ENCODE measurements at places on chromosomes 7 and 10. TPM values are rescaled to one million over a fixed set of nuclear protein-coding genes. Genes with fewer than 3 reads are reported as not detected.

- no peak for DNase-seq
- H3K4me1 ChIP-seq: no peaks in the 10 kb centered on the region
- H3K27ac ChIP-seq: no peak overlapping the region
Observed at GRCh38 chr10:954396-954795, 22.9 kb upstream of the LARP4B start.

DNA sequence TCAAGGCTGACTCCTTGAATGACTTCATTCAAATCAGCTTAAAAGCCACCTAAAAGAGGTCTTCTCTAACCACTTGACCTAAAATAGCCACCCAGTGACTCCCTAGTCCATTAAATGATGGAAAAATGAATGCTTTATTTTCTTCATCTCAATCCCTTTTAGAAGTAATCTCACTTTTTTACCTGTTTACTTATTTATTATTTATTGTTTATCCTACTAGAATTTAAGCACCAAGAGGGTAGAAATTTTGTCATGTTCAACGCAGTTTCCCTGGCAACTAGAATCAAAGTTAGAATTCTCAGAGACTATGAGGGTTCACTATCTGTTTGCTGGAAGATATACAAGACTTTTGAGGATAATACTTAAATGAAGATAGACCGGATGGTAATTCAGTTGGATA lies at the start of gene LIPJ:
TSS of gene LIPJ (plus strand) at position 301 of the 400 bp plus-strand sequence. CDS start 3,926 bp downstream, outside the sequence.
- H3K27ac ChIP-seq: no peak within 1 kb of the TSS
- no peak for DNase-seq
- no peaks in the 10 kb centered on the region for H3K27me3 ChIP-seq
- H3K4me3 ChIP-seq: no peak within 1 kb of the TSS
- H3K36me3 ChIP-seq: no peaks in the 10 kb centered on the region

GRCh38 chr7:158704524-158705233 lies at the start of gene NCAPG2:
Gene NCAPG2, minus strand, starts transcription at chr7:158704804. Its CDS starts 2,905 bp downstream, at chr7:158701899.
- H3K4me3 ChIP-seq: peak within 1 kb of the TSS; percentile 89
- peak within 1 kb of the TSS; percentile 79 for H3K27ac ChIP-seq
- DNase-seq: peak; percentile 99
- no peaks in the 10 kb centered on the region for H3K36me3 ChIP-seq
- H3K4me1 ChIP-seq: peaks cover 20% of the 10 kb centered on the region

DNA sequence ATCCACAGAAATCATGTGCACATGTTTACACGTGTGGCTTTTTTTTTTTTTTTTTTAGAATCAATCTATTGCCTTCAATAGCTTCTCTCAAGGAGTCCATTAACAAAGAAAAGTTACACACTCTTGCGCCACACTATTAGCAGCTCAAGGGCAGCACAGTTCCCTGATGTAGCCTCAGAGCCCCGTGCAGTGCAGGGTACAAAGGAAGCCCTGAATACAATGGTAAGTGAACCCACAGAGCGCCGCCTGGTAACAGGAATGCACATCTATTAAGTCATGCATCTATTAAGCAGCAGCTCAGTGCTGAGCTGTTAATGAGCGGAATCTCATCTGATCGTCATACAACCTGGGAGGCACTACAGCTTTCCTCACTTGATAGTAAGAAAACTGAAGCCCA lies 113.7 kb upstream of the PDLIM1 start:
- H3K4me3 ChIP-seq: no peak overlapping the region
- no peaks in the 10 kb centered on the region for H3K36me3 ChIP-seq
- no peaks in the 10 kb centered on the region for H3K27me3 ChIP-seq
- no peak for DNase-seq
- H3K4me1 ChIP-seq: peaks cover 10% of the 10 kb centered on the region
- H3K27ac ChIP-seq: peak overlapping the region; percentile 95

- no peak overlapping the region for H3K27ac ChIP-seq
- no peaks in the 10 kb centered on the region for H3K27me3 ChIP-seq
- no peaks in the 10 kb centered on the region for H3K36me3 ChIP-seq
- H3K4me1 ChIP-seq: no peaks in the 10 kb centered on the region
- no peak for DNase-seq
- H3K4me3 ChIP-seq: no peak overlapping the region
Observed at GRCh38 chr10:16679511-16679910, 137.7 kb downstream of the RSU1 start.

DNA sequence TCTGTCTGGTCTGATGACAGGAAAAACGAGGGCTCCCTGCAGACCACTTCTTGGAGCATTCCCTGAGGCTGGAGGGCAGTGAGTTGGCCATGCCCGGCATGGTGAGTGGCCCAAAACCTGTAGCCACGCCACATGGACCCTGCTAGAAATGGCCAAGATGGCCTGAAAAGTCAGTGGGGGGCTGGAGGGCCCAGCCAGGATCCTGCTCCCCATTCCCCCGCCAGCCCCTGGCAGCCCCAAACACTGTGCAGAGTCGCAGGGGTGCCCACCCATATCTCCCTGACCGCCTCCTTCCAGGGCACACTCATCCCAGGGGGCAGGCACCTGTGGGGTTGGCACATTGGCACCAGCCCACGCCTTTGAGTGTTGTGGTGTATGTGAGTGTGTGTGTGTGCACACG lies 18.7 kb upstream of the PPP2R2D start:
- H3K27me3 ChIP-seq: peaks cover 17% of the 10 kb centered on the region
- H3K36me3 ChIP-seq: no peaks in the 10 kb centered on the region
- H3K4me3 ChIP-seq: no peak overlapping the region
- no peak for DNase-seq
- H3K27ac ChIP-seq: no peak overlapping the region

The PRLHR gene
- polyA plus RNA-seq: not detected

All from heart right ventricle (tissue), 16 donors.